ENCODE measurements at places on chromosomes 2 and 18. TPM values are rescaled to one million over a fixed set of nuclear protein-coding genes. Genes with fewer than 3 reads are reported as not detected.

DNA sequence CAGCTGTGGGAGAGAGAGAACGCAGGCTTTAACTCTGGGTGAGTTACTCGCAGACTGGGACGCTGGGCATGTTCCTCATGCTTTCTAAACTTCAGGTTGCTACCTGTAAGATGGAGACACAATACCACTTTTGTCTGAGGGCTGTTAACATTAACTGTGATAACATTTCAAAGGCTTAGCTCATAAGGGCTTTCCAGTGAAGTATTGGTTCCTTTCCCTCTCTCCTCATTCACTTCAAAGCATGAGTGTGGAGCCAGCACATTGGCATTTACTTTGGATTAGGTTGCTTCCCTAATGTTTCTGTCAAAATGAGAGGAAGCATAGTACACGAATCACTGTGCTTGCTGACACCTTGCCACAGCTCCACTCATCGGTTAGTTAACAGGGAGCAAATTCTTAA, 30.2 kb downstream of the INSIG2 start:
- no peak for DNase-seq

DNA sequence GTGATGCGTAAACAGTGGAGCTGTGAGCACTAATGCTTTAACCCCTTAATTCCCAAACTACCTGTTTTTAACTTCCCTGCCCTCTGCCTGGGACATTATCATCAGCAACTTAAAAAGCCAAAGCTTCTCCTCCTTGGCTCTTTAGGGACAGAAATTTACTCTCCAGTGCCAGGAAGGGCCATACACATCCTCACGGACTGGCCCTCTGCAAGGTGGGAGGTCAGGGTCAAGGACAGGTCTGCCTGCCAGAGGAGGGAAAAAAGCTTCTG, 21.5 kb downstream of the KCTD1 start:
- no peak for DNase-seq

DNA sequence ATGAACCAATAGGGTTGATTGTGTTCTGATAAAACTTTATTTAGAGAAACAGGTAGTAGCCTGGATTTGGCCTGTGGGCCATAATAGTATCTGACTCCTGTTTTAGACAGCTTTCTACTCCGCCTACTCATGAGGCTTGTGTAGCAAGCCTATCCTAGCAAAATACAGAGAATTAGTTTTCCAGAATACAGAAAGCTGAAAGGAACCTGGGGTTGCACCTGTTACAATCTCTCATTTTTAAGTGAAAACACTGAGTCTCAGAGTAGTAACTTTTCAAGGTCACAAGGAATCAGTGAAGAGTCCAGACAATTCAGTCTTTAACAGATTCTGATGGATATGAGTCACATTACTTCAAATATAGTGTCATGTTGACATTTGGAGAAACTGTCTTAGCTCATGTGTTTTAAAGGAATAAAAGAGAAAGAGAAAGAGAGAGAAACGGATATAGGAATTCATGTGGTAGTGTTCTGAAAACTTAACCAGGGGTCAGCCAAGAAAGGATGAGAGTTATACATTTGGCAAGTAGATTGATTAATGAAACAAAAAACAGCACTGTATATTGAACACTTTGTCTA, 17.0 kb downstream of the ARHGAP28 start:
- DNase-seq = no peak

GRCh38 chr2:20483194-20483895, 36.5 kb downstream of the RHOB start:
- no peak for DNase-seq

DNA sequence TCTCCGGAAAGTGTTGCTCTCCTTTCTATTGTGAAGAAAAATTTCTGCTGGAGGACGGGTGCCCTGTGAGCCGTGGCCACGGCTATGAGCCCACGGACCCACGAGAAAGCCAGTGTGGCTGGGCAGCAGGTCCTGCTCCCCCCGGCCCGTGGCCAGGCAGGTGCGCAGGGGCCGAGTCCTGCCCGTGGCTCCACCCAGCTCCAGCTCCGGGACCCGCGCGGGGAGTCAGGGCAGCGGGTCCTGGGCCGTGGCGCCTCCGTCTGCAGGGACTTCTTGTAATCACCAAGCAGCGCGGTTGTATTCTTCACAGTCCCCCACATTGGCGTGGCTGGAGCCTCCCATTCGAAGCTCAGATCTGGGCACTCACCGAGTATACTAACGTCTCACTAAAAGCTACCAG, 43.0 kb downstream of the SALL3 start:
- no peak for DNase-seq

GRCh38 chr2:15867194-15868171, 72.9 kb upstream of the MYCN start:
- no peak for DNase-seq

- no peak for DNase-seq
Measured at GRCh38 chr2:38776531-38776930, 1.5 kb upstream of the GEMIN6 start.

DNA sequence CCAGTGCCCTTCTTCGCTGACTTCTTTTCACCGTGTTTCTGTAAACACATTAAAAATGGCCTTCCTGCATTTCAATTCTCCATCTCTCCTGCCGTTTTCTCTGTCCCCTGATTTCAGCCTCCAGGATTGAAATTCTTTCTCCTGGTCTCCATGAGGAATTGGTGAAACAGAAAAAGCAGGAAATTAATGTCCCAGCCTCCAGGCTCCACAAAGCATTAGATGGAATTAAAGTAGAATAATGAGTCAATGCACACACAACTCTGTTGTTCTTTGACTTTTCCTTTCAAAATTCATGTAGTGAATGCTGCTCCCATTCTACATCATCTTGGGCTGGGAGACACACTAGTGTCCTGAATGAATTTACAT, 209.5 kb downstream of the KLHL29 start:
- no peak for DNase-seq

DNA sequence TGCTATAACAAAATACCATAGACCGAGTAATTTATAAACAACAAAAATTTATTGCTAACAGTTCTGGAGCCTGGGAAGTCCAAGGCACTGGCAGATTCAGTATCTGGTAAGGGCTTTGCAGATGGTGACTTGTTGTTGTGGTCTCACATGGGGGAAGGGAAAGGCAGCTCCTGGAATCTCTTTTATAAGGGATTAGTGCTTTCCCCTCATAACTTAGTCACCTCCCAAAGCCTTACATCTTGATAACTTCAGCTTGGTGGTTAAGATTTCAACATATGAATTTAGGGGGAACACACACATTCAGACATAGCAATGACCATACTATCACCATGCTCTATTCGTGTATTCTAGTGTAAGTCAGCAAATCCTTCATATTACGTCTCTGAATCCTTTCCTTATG, 447.6 kb upstream of the TCF4 start:
- no peak for DNase-seq

- DNase-seq = no peak
Measured at GRCh38 chr2:202822411-202822810, 49.2 kb downstream of the ICA1L start.

- DNase-seq = peak; percentile 13
Measured at GRCh38 chr2:73112026-73112912, 479 bp downstream of the RAB11FIP5 start.

DNA sequence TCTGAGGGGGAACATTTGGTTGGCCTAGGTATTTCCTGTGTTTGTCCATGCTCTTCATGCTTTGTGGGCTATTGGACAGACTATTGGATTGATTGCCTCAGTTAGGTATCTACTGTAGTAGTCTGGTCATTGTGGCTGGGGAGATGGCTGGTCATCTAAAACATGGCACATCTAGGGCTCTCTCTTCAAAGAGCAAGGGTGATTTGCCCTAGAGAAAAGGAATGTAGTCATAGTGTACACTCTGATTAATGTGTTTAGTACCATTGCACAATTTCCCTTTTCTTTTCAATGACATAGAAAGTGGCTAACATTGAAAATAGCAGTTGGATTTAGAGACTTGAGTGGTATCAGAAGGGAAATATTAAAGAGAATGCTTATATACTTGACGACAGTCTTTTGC, 114.3 kb downstream of the LCLAT1 start:
- DNase-seq = no peak

DNA sequence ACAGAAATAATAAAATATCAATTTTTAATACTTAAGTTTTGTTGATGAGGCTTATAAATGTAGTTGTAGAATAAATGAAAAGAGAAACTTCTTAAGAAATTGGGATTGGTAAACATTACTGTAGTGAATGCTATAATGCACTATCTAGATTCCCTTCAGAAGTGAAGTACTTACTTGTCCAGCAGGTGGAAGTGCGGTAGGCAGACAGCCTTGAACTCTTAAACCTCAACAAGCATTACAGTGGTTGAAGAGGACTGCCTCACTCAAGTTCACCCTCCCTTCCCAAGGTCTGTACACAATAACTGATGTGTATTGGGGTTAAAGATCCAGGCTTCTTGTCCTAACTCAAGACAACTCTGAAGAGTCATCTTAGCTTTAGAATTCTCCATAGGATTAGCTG, 931.0 kb upstream of the LRRTM1 start:
- no peak for DNase-seq

- DNase-seq = no peak
Measured at GRCh38 chr2:232014681-232015080, 53.2 kb downstream of the DIS3L2 start.

- no peak for DNase-seq
Measured at GRCh38 chr2:145654746-145655145, 1134.8 kb upstream of the ZEB2 start.

DNA sequence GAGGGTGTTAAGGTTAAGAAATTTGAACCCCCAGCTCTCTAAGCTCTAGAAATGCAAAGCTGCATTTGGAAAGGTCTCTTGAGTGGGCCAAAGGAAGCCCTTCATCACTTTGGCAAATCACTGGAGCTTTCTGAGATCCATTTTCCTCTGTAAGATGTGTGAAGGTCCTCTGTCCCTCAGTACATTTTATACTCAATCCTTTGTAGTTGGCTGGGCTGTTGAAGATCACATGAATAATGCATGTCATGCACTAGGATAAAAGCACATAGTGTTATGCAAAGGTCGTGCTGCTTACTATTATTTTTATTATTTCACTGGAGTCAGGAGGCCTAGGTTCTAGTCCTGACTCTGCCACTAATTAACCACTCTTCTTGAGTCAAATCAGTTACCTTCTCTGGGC, 124.9 kb downstream of the FSHR start:
- no peak for DNase-seq

The SPATA3 gene
- not detected for total RNA-seq

The UGT1A3 gene
- not detected for total RNA-seq

The INHBB gene
- total RNA-seq = not detected

The SKOR2 gene
- total RNA-seq = not detected

The GALNT3 gene
- 9.9 TPM for total RNA-seq

The LAMA3 gene
- total RNA-seq = 0.54 TPM
